ENCODE measurements at places on chromosomes 7 and 10. TPM values are rescaled to one million over a fixed set of nuclear protein-coding genes. Genes with fewer than 3 reads are reported as not detected.

DNA sequence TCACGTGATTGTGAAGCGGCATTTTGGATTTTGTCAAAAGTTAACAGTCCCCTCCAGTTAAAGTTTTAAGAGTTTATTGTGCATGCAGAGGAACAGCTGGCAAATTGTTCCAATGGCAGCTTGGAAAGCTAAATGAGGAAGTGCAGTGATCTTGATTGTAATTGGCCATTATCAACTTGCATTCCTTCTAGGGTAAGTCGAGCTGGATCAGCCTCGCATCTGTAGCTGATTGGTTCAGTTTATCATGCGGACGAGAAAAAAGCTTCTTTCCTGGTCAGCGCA lies 566 bp downstream of the ZNF789 start:
- DNase-seq: peak; percentile 82
- H3K4me1 ChIP-seq: peaks cover 13% of the 10 kb centered on the region
- H3K27ac ChIP-seq: peak overlapping the region; percentile 89
- no peaks in the 10 kb centered on the region for H3K27me3 ChIP-seq
- no peaks in the 10 kb centered on the region for H3K36me3 ChIP-seq

DNA sequence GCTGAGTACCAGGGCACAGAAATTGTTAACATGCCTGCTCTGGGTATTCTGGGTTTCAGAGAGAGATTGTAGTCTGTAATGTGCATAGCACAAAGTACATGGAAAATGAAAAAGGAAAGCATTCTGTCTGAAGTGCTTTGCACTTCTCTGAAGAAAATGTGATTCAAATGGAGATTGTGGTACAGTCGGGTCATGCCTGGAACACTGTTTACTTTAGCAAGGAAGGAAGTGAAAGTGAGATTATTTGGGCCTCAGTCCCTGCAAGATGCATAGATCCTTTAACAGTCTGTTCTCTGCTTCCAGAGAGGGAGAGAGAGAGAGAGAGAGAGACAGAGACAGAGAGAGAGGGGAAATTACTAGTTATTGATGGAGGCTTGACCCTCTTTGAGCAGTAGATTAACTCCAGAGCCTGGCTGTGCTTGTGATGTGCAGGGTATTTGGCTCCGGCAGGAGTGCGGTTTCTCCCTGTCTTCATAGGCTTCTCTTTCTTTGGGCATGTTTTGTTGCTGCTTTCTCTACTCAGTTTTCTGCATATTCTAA lies 5.4 kb downstream of the VWC2 start:
- peaks cover 34% of the 10 kb centered on the region for H3K27me3 ChIP-seq
- DNase-seq: no peak
- H3K36me3 ChIP-seq: no peaks in the 10 kb centered on the region
- H3K4me3 ChIP-seq: no peak overlapping the region
- peaks cover 25% of the 10 kb centered on the region for H3K4me1 ChIP-seq

Gene STEAP1B
- not detected for total RNA-seq

DNA sequence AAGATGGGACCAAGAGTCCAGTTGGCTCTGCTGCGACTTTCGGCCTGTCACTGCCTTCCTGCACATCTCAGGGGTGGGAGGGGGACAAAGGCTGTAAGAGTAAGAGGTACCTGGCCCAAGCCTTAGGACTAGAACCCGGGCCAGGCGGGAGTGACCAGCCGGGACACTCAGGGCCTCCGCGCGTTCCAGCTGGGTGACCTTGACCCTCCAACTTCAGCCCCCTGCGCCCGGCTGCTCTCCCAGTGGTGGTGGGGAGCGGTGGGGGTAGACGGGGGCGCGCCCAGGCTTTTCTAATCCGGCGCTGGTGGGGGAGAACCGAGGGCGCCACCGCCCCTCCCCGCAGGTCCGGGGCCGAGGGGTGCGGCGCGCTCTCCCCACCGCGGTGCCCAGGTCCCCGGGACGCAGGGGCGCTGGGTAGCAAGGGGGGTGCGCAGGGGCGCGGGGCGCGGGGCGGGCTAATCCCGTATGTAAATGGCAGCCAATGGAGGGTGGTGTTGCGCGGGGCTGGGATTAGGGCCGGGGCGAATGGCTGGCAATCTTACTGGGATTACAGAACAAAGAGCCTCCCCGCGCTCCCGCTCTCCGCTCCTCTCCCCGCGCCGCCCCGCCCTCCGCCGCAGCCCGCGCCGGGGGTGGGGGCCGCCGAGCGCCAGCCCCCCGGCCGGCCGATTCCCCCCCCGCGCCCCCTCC lies at the start of gene GTF2IRD1:
Gene GTF2IRD1 (plus strand): TSS at position 585 of the 690 bp plus-strand sequence. CDS start 54,175 bp downstream, outside the sequence.
- H3K36me3 ChIP-seq: no peaks in the 10 kb centered on the region
- peak; percentile 68 for DNase-seq
- H3K4me1 ChIP-seq: peaks cover 59% of the 10 kb centered on the region

Gene NPTX2
- 1.4 TPM for total RNA-seq

DNA sequence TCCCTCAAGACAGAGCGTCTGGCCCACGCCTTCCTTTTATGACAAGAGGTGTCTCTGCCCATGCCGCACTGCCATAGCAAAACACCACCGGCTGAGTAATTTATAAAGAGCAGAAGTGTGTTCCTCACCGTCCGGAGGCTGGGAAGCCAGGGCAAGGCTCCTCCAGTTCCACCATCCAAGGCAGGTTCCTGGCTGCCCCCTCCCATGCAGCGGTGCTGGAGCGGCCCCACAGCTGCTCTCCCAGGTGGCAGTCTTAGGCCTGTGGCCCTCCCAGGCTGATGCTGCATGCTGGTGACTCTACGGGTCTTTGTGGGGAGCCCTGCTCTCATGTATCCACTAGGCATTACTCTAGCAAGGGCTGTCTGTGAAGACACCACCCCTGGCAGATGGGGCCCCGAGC lies 113.1 kb downstream of the TCERG1L start:
- no peaks in the 10 kb centered on the region for H3K36me3 ChIP-seq
- no peaks in the 10 kb centered on the region for H3K4me1 ChIP-seq
- no peaks in the 10 kb centered on the region for H3K27me3 ChIP-seq
- no peak overlapping the region for H3K27ac ChIP-seq
- DNase-seq: peak; percentile 17

GRCh38 chr10:110326351-110327032 lies 21.8 kb upstream of the SMNDC1 start:
- no peaks in the 10 kb centered on the region for H3K36me3 ChIP-seq
- no peak overlapping the region for H3K27ac ChIP-seq
- H3K4me3 ChIP-seq: no peak overlapping the region
- no peaks in the 10 kb centered on the region for H3K27me3 ChIP-seq

GRCh38 chr10:36577126-36577525 lies 548.3 kb upstream of the ANKRD30A start:
- no peaks in the 10 kb centered on the region for H3K27me3 ChIP-seq
- no peak overlapping the region for H3K4me3 ChIP-seq
- no peak overlapping the region for H3K27ac ChIP-seq

Gene CFAP70
- 9.0 TPM for total RNA-seq

Gene TMEM236
- total RNA-seq: 1.1 TPM

Gene NDUFB8
- 174 TPM for total RNA-seq

Gene ZWINT
- 4.5 TPM for total RNA-seq

DNA sequence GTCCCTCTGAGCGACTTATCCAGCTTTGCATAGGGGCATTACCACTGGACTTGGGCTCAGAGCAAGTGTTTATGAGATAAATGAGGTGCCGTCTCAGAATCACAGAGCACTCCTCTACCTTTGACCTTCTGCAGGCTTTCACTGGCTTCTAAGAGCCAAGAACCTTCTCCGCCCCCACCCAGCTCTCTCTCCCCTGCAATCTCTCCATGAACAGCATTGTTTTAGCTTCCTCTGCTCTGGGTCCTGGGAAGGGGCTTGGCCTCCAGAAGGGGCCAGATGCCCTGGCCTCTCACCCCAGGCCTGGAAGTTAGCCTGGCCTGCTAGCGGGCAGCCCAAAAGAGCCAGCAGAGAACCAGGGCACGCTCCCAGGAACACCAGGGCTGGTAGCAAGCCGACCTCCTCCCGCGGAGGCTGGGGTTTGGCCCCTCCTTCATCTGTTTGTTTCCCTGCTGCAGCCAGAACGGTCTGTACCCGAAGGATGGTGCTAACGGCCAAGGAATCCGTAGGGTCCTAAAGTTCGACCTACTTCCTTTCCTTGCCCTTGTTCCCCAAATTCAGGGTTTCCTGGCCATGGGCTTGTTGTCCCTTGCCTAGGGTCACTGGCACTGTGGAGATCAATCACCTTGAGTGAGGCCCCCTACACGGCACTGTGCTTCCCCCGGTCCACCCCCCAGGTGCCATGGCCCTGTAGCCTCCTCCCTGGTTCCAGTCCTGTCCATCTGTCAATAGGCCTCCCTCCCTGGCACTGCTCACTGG lies 18.7 kb upstream of the DDIT4 start:
- H3K36me3 ChIP-seq: no peaks in the 10 kb centered on the region
- H3K27ac ChIP-seq: peak overlapping the region; percentile 95
- H3K27me3 ChIP-seq: no peaks in the 10 kb centered on the region
- DNase-seq: peak; percentile 93
- peaks cover 91% of the 10 kb centered on the region for H3K4me1 ChIP-seq

Gene PDLIM1
- 83.9 TPM for total RNA-seq

Gene GBX1
- total RNA-seq: not detected

DNA sequence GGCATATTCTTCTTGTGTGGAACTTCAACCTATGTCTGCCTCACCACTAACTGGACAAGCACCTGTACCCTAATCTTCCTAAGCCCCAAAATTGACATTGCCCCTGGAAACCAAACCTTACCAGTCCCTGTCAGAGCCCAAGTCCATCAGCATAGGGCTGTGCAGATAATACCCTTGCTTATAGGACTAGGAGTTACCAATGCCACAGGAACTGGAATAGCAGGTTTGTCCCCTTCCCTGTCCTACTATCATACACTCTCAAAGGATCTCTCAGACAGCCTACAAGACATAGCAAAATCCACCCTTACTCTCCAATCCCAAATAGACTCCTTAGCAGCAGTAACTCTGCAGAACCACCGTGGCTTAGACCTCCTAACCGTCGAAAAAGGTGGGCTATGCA lies 19.8 kb downstream of the ZNF107 start:
- peaks cover 64% of the 10 kb centered on the region for H3K36me3 ChIP-seq
- no peaks in the 10 kb centered on the region for H3K27me3 ChIP-seq

Gene POLR2J2
- 8.3 TPM for total RNA-seq

DNA sequence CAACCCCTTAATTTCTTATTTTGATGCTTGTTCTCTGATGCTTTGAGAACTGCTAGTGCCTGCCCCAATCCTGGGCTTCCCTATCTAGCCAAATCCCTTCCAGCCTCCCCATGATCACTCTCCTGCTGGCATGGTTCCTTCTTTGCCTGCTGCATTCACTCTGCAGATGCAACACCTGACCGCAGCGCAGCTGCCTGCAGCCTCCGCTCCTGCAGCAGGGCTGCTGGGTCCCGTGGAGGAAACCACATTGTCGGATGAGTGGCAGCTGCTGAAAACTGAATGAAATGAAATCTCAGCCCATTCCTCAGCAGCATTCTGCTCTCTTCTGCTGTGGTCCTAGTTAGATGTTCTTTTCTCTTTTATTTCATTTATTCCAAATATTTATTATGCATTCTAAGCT lies 320.3 kb downstream of the CCDC3 start:
- H3K4me3 ChIP-seq: no peak overlapping the region

DNA sequence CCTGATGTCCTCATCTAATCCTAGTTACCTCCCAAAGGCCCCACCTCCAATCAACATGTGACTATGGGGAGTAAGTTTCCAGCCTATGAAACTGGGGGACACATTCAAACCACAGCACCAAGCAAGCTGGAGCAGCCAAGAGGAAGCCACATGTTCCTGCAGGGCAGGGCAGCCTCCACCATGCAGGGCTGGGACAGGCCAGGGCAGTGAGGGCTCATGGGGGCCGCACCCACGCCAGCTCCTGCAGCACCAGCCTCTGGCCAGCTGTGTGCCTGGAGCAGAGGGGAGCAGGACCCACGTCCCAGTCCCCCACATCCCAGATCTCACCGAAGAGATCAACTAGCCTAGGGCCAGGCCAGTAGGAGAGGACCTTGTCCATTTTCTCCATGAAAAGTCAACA lies 85.9 kb upstream of the INSIG1 start:
- no peaks in the 10 kb centered on the region for H3K36me3 ChIP-seq
- H3K4me3 ChIP-seq: no peak overlapping the region
- no peaks in the 10 kb centered on the region for H3K4me1 ChIP-seq
- peaks cover 69% of the 10 kb centered on the region for H3K27me3 ChIP-seq
- DNase-seq: no peak

DNA sequence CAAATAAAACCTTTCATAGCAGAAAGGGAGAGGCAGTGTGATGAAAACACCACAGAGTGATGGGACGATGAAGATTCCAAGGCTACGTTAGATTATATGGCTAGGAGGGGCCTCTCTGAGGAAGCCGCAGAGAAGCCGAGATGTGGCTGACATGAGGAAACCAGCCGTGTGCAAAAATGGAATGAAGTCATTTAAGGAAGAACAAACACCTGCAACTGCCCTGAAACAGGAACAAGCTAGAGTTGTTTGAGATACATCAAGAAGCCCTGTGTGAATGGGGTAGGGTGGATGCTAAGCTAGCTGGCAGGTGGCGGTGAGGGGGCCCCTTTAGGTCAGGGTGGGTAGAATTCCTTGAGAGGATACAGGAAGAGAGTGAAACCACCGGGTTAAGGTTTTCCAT lies 129.5 kb downstream of the KLF6 start:
- H3K27ac ChIP-seq: no peak overlapping the region
- H3K27me3 ChIP-seq: no peaks in the 10 kb centered on the region
- H3K4me3 ChIP-seq: no peak overlapping the region
- DNase-seq: peak; percentile 54
- no peaks in the 10 kb centered on the region for H3K36me3 ChIP-seq

GRCh38 chr7:47379629-47380324 lies 202.1 kb downstream of the TNS3 start:
- no peak overlapping the region for H3K4me3 ChIP-seq
- DNase-seq: peak; percentile 92
- no peaks in the 10 kb centered on the region for H3K27me3 ChIP-seq

DNA sequence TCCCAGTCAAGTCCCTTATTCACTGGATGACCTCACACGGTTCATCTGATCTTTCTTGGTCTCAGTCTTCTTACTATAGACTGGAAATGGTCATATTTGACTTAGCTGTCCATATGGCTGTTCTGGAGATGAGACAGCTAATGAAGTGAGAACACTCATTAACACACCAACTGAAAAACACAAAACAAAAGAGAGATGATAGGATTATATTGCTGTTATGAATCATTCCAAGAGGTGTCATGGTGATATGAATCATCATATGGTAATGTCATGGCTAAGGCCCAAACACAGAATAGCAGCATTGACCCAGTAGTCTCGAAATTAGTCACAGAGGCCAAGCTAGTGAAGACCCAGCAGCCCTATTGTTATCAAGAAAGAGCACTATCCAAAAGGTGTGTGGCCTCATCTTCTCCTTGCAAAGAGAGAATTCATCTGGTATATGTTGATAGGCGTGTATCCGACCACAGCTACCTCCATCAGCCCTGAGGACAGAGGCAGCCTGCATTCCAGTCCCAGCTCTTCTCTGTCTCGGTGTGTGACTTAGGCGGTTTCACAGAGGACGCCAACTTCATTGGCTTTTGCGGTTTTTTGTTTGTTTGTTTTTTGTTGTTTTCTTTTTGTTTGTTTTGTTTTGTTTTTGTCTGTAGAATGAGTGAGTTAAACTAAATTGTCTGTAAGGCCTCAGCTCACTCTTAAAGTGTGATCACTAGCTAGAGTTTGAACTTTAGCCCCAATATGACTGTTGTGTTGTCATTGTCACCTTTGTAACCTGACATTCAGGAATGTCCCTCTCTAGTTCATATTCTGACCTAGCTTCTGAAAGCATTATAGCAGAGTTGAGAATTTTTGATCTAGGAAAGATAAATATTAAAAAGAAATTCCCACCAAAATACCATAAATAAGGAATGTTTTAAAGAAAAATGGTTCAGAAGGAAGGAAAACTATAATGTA lies 97.4 kb upstream of the PDCD4 start:
- H3K27me3 ChIP-seq: no peaks in the 10 kb centered on the region
- no peak for DNase-seq

Data from stomach (tissue), 19 donors.